ENCODE measurements at places on chromosomes 1 and 21.

DNA sequence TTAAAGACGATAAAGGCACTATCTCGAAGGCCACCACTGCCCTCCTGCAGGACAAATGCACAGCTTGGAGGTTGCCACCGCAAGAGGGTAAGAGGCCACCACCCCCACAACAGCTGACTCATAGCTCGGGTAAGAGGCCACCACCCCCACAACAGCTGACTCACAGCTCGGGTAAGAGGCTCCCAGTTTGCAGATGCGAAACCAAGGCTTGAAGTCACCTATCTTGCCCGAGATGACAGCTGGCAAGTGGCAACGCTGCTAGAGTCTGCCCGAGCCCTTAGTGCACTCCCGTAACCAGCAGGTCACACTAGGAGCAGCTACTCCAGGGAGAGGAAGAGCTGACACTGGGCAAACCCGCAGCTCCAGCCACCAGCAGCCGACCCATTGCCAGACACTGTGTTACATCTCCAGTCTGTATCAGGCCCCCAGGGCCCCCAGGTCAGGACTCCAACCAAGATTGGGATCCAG lies 17.1 kb upstream of the SPSB1 start:
- DNase-seq = peak; percentile 75

DNA sequence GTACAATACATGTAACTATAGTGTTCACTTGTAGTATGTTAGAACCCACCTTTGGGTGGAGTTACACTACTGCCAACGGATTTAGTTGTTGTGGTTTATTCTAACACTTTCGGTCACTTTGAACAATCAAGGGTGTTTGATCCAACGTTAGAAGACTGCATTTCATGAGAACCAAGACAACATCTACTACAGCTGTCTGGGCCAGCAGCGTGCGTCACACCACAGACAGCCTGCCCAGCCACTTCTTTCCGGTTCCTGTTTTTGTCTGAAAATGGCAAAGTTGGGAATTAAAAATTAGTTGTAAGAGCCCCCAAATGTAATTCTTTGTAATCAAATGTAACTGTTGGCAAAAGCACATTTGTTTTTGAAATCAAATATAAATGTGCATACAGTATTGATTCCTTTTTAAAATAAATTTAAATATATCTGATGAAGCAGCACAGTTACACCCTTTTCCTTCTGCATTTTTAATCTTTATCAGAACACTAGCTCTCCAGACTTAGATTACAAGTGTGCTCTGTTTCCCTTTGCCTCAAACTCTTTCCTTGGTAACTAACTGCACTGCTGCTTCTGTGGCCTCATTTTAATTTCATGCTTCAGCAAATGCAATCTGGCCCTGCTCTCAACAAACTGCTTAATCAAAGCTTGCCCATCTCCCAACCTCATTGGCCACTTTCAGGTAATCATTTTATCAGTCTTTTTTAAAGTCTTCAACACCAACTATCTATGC lies 86.6 kb upstream of the DPH5 start:
- peak; percentile 57 for DNase-seq

DNA sequence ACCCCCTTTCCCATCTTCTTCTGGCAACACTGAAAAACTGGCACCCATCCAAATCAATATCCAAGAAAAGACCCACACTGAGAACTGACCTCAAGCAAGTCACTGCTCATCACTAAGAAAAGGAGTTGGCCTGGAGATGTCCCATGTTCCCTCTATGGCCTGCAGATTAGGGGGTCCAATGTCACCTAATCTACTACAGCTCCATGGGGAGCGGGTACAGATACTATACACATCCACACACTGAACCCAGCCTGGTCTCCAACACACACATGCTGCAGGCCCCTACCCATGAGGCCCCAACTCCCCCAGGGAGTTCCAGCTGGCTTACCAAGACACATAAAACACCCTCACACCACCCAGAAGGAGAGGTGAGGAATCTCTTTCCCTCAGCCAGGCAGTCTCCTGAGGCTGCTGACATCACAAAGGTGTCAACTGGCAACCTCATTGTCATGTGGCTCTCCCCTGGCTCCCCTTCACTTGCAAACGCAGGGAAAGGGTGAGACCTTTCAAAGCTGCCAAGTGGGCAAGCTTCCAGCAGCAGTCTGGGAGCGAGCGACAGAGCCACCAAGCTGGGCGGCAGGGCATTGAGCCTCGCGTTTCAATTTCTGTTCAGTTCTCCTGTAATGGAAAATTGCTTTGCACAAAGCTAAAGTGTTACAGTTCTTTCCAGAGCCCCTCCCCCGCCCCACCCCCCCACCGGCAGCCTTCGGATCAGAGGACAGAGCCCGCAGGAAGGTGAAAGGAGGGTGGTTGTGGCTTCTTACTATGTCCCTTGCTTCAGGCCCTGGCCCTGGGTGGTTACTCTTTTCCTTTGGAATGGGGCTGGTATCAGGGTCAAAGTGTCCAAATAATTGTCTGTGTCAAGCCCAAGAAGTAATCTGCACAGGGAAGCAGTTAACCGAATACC lies at the start of gene LRRC52:
LRRC52 (plus strand) TSS at position 469 of the 907 bp plus-strand sequence; CDS start at position 766, 297 bp downstream.
- no peak for DNase-seq

- no peak for DNase-seq
Measured at GRCh38 chr1:218945050-218945449, 228.6 kb upstream of the LYPLAL1 start.

DNA sequence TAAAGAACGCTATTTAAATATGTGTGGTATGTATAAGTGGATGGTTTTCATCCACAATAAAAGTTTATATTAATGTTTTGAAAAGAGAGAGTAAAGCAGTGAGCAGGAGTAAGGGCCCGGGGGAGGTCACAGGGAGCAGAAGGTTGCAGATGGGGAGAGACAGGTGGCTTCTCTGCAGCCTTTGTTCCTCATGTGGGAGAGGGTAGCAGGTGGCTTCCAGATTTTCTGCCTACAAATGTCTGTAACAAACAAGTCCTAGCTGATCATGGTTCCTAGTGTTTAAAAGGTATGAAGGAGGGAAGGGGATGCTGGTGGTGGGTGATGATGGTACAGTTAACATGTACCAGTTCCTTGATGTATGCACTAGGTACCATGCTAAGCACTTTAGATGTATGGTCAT lies 18.8 kb downstream of the QSOX1 start:
- DNase-seq = no peak

DNA sequence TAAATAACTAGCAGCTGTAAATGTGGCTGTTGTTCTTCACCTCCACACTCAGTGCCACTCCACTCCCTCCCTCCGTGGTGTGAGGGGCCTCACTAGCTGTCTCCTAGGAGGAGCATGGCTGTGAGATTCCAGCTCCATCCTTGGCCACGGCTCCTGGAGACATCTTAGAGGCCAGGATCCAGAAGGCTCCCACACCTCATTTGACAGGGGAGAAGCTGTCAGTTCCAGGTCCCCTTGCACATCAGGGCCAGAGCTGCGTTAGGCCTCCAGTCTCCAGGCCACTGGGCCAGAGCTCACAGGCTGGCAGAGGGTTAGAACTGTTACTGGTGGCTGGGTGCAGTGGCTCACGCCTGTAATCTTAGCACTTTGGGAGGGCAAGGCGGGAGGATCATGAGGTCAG lies 15.0 kb downstream of the PCSK9 start:
- no peak for DNase-seq

GRCh38 chr21:28213261-28213660 lies 779.4 kb downstream of the LTN1 start:
- DNase-seq = no peak

- DNase-seq = no peak
Measured at GRCh38 chr1:39877980-39878956, 5.0 kb downstream of the TRIT1 start.
